Ascending aorta (tissue), 2 donors: ENCODE measurements at places on chromosomes 11 and 22.

DNA sequence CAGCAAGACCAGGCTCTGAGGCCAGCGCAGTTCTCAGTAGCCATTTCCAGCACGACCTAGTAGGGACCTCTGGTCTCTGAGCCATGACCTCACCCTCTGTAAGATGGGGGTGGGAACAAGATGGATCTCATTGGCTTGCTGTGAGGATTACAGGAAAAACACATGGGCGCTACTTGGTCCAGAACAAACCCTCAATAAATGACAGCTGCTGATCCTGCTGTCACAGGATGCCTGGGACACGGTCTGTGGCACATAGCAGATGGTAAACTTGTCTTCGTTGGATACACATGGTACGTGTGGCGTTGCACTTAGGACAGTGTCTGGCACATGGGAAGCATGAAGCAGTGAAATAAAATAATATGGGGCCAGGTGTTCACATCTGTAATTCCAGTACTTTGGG lies 4.5 kb upstream of the KCTD17 start:
- DNase-seq: no peak

GRCh38 chr11:112404112-112404511 lies 143.5 kb upstream of the PLET1 start:
- DNase-seq: no peak

GRCh38 chr11:76237914-76238313 lies 31.6 kb upstream of the WNT11 start:
- DNase-seq: no peak

- DNase-seq: no peak
These were observed 181.2 kb downstream of the CSNK2A3 start for GRCh38 chr11:11171854-11172253.

GRCh38 chr11:2473361-2474058 lies 28.7 kb downstream of the KCNQ1 start:
- no peak for DNase-seq

DNA sequence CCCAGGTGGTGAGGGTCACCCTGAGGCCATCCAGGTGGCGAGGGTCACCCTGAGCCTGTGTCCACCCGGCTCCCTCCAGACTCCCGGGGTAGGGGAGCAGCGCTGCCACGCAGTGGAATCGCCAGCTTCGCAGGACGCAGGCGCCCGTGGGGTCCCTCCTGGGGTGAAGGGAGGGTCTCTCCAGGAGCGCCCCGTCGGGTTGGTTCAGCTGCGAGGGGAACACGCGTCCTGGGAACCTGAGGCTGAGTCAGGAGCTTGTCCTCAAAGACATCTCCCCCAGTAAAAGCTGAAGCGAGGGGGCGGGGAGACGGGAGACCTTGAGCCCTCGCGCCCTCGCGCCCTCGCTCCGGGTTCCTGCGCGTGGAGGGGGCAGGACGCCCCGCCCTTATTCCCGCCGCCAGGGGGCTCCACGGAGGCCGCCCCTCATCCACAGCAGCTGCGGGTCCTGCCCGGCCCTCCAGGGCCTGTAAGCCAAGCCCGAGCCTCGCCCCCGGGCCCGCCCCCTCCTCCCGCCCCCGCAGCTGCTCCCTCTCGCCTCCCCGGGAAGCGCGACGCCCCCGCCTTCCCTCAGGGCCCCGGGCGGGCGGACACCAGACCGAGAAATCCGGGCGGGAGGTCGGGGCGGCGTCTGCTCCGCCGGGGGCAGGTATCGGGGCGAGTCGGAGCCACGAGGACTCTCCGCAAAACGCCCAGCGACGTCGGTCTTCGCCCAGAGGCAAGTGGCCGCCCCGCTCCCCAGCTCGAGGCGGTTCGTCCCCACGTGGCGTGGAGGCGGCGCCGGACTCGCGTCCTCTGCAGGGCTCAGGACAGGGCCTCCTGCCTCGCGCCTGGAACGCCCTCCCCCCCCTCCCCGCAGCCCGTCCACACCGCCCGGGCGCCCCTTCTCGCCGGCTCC lies 22.8 kb downstream of the PIM3 start:
- DNase-seq: peak; percentile 53

- DNase-seq: no peak
These were observed 15.9 kb downstream of the CRELD2 start for GRCh38 chr22:49934160-49934890.

DNA sequence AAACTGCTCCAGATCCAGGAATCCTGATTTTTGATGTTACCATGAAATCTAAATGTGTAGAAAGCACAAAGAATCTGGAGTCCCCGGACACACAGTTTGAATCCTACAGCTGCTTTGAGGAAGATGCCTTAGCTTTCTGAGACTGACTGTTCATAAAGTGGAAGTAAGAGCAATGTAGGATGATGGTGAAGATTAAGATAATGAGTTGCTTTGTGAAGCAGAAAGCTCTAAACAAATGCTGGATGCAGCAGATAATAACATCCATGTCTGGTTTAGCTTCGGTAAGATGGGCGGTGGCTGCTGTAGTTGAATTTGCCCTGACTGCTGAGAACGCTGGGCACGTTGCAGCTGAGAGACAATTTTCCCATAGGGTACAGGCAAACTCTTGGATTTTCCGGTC lies 20.1 kb downstream of the OVOL1 start:
- no peak for DNase-seq

DNA sequence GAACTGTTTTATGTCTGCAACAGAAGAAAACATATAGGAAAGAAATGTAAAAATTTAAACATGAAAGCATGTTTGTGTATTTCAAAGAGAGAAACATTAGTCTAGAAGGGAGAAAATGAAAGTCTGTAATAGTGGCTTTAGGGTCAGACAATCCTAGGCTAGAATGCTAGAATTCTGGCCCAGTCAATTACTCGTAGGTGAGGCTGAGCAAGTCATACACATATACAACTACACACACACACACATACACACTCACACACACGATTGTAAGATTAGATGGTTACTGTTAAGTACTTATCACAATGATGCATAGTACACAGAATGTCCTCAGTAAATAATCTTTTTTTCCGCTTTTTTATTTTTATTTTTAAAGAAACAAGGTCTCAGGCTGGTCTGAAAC lies 37.7 kb upstream of the PCF11 start:
- DNase-seq: no peak

DNA sequence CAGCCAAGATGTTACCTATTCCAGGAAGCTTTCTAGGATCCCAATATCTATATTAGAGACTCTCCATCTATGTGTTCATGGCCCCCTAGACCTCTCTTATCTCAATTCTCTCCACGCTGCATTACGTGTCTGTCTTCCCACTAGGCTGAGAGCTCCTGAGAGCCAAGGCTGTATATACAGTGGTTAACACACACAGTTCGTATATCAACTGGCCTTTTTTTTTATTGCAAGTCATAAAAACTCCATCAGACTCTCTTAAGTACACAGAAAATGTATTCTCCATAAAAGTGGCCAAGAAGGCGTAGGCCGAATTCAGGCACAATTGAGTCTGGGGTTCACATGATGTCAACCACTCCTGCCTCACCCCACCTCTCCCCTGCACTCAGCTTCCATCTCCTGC lies 115.9 kb downstream of the TRIM29 start:
- DNase-seq: no peak

- no peak for DNase-seq
These were observed 4.8 kb upstream of the NOX4 start for GRCh38 chr11:89495951-89496350.

- DNase-seq: no peak
These were observed 377.6 kb downstream of the DCDC1 start for GRCh38 chr11:30991802-30992512.

DNA sequence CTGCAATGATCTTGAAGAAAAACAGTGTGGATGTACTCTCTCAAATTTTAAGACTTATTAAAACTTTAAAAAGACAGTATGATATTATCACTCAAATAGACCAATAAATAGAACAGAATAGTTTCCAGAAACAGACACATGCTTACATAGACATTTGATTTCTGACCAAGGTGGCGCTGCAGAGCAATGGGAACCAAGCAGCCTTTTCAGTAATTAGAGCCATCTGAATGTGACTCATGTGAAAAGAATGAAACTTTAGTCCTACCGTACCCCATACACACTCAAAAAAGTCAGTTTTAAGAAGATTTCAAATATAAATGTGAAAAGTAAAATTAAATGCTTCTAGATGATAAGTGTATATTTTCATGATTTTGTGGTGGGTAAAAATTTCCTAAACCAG lies 74.2 kb upstream of the MS4A8 start:
- no peak for DNase-seq

- DNase-seq: no peak
These were observed 12.2 kb downstream of the LGR4 start for GRCh38 chr11:27460158-27460978.

- no peak for DNase-seq
These were observed 117.3 kb downstream of the ETS1 start for GRCh38 chr11:128470081-128470480.

GRCh38 chr11:117045196-117045595 lies 53.0 kb downstream of the SIK3 start:
- DNase-seq: no peak

- DNase-seq: no peak
These were observed 45.2 kb downstream of the SC5D start for GRCh38 chr11:121337740-121338272.

DNA sequence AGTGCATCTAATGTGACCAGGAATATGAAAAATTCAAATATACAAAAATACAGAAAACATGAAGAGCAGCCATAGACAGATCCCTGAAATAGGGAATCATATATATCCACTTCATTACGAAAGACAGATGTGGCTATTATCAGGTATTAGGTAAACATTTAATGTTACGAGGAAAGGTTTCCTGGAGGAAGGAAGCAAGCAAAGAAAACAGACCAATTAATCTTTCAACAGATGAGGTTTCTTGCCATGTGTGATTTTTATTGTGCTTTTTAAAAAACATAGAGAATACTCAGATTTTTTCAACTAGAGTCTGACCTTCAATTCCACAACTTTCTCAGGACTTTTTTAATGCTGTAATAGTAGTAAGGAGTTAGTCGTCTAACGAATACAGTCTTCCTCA lies 24.3 kb upstream of the GAB2 start:
- DNase-seq: no peak

- no peak for DNase-seq
These were observed 418.5 kb upstream of the SYN3 start for GRCh38 chr22:33476716-33477115.
